ENCODE measurements at places on chromosomes 5 and 9.

DNA sequence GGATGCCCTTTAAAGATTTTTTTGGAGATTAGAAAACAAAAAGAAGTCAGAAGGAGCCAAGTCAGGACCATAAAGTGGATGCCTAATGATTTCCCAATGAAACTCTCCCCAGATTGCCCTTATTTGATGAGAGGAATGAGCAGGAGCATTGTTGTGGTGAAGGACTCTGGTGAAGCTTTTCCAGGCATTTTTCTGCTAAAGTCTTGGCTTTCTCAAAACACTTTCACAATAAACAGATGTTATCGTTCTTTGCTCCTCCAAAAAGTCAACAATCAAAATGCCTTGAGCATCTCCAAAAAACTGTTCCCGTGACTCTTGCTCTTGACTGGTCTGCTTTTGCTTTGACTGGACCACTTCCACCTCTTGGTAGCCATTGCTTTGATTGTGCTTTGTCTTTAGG lies 121.8 kb downstream of the CAAP1 start:
- DNase-seq: no peak

GRCh38 chr9:86287013-86287412 lies 4.7 kb upstream of the ISCA1 start:
- DNase-seq: no peak

GRCh38 chr5:16453609-16454008 lies 12.0 kb downstream of the ZNF622 start:
- DNase-seq: no peak

GRCh38 chr9:5938449-5938848 lies 47.8 kb downstream of the MLANA start:
- no peak for DNase-seq

DNA sequence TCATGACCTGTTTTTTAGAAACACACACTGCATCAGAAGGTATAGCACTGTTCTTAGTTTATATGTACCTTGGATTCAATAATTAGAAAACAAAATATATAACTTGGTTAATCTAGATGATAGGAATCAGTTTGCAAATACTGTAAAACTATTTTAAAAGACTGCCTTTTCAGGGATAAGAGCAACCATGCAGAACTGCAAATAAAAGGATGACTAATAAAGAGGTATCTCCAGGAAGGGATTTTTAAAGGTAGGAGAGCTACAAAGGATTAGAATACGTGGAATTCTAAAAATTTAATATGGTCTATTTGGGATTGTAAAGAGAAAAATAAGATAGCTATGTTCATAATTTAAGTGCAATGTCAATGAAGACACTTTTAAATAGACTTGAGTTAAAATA lies 9.4 kb downstream of the GABRA1 start:
- DNase-seq: no peak

DNA sequence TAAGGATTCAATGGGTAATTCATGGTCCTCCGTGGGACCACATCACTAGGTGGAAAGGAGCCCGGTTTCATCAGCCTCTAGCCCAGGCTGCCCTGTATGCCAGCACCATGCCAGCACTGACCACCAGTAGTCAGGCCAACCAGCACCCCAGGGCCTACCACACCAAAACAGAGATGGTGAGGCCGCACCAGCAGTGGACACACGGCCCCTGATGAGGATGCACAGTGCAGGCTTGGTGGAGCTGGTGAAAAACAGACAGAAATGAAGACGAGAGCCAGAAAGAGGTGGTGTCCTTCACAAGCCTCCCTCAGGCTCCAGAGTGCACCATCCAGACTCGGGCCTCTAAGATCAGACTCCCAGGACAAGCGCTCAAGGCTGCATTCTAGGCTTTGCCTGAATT lies 128.2 kb downstream of the MED10 start:
- DNase-seq: no peak

DNA sequence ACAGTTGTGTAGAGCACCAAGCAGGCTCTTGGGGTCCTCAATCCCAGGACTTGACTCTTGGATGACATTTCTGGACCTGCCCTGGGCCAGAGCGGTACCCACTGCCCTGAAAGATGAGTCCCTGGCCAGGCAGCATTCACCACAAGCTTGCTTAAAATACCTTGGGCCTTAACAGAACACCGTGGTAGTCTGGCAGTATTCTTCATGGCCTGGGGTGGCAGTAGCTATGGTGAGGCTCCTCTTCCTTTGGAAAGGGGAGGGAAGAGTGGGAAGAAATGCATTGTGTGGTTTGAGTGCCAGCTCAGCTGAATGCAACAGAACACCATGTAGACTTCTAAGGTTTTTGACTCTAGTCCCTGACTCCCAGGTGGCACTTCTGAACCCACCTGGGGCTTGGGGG lies 29.4 kb upstream of the IRGM start:
- DNase-seq: no peak

GRCh38 chr9:129494113-129494789 lies 126.7 kb downstream of the C9orf50 start:
- no peak for DNase-seq

DNA sequence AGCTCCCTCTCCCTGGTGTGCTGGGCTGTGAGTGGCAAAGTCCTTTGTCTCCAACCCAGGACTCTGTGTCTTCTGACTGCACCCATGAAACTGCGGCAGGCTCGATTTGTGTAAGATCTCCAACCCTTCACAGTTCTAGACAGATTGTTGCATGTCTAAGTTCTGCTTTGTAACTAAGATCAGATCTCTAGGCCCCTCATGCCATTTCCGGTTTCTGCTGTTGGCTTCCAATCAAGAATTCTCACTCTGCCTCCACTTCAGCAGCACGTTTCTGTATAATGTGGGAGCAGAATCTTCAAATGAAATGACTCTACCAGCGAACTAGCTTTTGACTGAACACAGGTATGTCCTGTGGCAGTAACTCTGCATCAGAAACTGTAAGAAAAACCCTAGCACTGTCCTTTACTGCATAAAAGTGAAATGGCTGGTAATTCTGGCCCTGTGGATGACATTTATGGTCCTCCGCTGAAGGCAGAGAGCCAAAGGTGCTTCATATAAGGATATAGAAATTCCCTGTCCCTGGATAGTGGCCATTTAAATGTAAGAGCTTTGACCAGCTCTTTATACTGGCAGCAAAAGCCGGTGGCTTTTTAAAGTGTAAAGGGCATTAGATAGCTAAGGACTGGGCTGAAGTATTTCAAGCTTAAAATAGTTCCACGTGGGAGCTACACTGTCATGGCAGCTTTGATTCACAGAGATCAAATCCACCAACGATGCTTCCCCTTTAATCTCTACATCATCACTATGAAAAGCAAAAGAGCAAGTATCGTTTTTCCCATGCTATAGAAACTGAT lies 319.0 kb upstream of the CDH6 start:
- no peak for DNase-seq

- no peak for DNase-seq
Measured at GRCh38 chr5:152942633-152943336, 537.7 kb upstream of the NMUR2 start.

DNA sequence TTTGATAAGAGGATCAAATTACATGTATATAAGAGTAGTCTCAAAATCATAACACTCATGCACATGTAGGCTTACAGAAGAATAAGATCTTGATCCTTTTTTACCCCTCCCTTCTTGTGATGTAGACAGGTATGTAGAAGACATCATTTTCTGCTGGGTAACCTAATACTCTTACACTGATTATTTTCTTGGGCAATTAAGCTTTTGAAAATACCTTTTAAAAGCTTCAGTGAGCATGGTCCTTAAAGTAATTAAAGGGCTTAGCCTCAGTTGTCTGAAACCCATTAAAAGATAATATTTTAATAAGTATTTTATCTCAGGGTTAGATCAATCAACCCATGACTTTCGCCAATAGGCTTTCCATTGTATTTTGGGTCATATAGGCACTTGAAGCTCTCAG lies 50.6 kb downstream of the ALDH1A1 start:
- no peak for DNase-seq

DNA sequence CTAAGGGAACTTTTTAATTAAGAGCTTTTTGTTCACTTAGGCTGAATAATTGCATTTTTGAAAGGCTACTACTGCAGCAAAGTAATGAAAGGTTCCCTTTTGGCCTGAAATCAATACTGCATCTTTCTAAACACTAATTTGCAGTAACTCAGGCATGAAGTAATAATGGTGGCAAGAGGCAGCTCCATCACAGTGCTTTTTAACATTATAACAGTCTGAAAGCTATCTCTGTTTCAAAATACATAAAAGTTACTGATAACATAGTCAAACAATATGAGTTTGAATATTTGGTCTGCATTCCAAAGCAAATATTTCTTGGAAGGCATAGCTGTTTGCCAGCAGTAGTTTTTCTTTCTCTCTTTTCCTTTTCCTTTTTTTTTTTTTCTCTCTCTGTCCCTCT lies 113.4 kb downstream of the FBN2 start:
- no peak for DNase-seq

GRCh38 chr9:2241461-2241835 lies 226.3 kb downstream of the SMARCA2 start:
- DNase-seq: no peak

DNA sequence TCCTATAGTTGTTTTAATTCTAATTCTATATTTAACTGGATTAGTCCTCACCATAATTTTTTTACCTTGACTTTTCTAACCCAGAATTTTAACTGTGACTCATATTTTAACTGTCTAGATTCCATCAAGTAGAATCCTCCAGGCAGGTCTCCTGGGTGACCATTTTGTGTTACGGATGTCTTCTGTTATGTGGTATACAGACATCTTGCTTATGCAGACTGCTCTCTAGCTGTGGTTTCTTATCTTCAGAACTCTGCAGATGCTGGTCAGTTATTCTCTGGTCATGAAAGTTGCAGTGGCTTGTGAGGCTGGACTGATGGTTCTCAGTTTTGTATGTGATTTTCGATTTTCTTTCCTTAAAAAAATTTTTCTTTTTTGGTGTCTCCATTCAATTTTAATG lies 139.4 kb downstream of the ATG10 start:
- no peak for DNase-seq

DNA sequence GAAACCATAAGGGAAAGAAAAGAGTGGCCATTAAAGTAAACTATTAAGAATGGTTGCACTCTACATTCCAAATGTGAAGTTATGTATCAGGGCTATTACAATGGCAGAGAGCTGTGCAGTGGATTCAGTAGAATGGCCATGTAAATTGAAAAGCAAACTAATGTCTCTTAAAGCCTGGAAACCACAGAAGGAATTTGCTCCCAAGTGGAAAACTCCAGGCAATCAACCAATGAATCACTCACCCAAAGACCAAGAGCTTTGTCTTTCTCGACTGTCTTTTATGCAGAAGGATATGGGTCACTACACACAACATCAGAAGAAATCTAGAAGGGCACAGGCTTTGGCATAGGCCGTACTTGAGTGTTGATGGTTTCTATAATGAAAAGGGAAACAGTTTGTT lies 114.9 kb downstream of the TLE1 start:
- no peak for DNase-seq

GRCh38 chr9:82882748-82883147 lies 180.2 kb downstream of the RASEF start:
- no peak for DNase-seq

GRCh38 chr5:149581192-149581861 lies at the start of gene ARHGEF37:
Gene ARHGEF37 (plus strand): TSS chr5:149581498. CDS start chr5:149597770, 16,272 bp downstream.
- no peak for DNase-seq

DNA sequence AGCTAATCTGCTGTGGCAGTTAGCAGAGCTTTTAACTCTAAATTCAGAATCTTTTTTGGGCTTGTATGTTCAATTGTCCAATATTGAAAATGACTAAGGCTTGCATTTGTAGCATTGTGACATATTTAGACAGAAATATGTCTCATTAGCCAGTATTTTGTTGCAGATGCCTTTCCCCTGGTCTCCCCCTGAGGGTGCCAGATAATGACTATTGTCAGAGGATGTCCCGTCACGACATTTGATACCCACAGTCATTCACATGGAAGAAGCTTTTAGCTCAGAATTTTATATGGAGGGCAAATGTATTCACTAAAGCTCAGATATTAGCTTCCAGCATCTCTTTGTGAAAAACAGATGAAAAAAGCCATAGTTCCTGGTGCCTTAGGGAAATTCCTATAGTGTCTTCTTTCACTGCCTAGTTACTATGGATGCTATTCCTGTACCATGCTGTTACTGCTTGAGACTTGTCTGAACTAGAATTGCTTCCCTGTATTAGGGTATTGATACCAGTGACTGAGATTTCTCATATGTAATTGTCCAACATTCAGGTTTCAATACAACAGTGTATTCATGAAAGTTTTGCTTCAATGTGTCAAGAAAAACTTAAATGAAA lies 96.2 kb downstream of the CCDC192 start:
- DNase-seq: no peak

DNA sequence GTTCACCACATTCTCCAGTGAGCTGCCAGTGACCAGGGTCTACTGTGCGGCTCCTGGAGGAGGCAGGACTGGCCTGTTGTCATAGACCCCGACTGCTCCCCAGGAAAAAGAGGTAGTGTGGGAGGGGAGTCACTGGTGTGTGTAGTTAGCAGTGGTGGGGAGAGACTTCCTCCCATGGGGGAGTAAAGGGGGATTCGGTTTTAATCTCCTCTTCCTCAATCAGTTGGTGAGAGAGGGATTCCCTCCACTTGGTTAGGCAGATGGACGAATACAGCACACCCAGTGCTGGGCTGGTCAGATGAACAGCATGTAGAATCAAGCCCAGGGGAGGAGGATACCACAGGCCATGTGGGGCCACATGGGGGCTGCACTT lies 207.6 kb upstream of the S1PR3 start:
- no peak for DNase-seq

- no peak for DNase-seq
Measured at GRCh38 chr9:137449081-137449844, 8.1 kb upstream of the ENTPD8 start.
